ENCODE measurements at places on chromosomes 4 and X.
A peak's percentile ranks its signal among the peaks of the same experiment; 100 is the strongest.

DNA sequence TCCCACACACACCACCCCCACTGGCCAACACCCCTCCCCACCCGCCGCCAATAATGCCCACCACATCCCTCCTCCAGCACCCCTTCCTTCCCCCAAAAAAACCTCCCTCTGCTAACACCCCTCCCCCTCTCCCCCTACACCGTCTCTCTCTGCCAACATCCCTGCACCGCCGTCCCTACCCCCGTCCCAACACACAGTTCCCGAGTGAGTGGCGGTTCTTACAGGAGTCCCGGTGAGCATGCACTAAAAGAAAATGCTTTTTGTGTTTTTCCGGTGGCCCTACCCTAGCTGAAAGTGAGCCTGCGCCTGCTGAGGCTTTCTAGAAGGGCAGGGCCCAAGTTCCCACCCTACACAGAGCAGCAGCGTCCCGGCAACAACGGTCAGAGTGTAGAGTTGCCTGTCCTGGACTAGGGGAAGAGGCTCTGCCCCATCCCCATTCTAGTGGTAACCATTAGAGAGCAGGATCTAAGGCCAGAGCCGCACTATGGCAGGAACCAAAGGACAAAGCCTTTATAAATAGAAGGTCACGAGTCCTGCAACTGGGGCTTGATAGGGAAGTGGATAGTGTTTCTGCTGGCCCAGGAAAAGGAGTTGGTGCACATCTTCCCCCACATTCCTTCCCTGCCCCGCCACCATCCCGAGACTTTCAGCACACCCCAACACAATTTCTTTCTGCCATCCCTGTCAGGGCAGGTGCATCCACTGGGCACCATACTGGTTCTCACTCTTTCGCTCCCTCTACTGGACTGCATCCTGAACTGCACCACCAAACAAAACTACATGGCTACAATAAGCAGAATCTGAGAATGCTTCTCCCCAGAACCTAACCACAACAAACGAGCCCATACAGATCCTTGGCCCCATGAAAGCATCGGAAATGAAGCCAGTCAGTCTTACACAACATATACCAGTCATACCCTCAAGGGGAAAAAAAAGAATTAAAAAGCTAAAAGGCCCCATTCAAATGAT is 78.1 kb upstream of the PAGE3 start:
- DNase-seq = peak; percentile 21
- no peak overlapping the region for H3K4me3 ChIP-seq
- H3K27ac ChIP-seq = no peak overlapping the region
- no peaks in the 10 kb centered on the region for H3K4me1 ChIP-seq
- H3K36me3 ChIP-seq = no peaks in the 10 kb centered on the region

DNA sequence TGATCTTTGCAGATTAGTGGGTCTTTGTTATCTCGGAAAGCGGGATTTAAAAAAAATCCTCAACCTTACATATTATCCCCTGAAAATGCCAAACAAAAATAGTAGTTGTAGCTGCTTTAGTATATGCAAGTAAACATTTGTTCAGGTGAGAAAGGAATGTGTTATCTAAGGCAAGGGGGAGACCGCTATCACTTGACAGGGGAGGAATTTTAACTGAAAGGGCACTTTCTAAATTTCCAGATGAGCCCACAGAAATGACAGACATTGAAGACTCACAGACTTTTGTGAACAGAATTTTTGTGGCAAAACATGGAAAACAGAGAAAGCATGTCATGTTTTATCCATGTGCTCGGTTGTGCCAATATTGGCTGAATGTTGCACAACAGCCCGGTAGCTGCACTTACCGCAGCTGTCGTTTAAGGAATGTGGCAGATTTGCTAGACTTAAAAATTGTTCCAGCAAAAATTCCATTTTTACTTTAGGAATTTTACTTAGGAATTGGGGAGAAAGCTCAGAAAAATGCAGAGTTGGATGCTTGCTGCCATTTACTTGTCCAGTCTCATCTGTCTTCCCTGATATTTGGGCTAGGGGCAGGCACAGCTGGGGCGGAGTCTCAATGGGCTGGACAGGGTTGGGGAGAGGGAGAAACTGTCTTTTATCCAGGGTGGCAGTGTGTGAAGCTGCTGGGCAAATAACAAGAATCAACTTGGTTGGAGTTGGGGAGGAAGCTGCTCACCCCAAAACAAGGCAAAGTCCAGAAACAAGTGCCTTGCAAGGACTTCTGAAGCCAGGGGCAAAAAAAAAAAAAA is 94.6 kb upstream of the RPS6KA3 start:
- no peak overlapping the region for H3K27ac ChIP-seq
- H3K4me3 ChIP-seq = no peak overlapping the region
- no peaks in the 10 kb centered on the region for H3K36me3 ChIP-seq
- no peaks in the 10 kb centered on the region for H3K4me1 ChIP-seq
- no peak for DNase-seq
- H3K27me3 ChIP-seq = no peaks in the 10 kb centered on the region

- no peak overlapping the region for H3K27ac ChIP-seq
- no peak overlapping the region for H3K4me3 ChIP-seq
- H3K27me3 ChIP-seq = no peaks in the 10 kb centered on the region
- no peaks in the 10 kb centered on the region for H3K4me1 ChIP-seq
- H3K36me3 ChIP-seq = no peaks in the 10 kb centered on the region
Observed at GRCh38 chr4:181798536-181798935, 444.7 kb upstream of the TENM3 start.

DNA sequence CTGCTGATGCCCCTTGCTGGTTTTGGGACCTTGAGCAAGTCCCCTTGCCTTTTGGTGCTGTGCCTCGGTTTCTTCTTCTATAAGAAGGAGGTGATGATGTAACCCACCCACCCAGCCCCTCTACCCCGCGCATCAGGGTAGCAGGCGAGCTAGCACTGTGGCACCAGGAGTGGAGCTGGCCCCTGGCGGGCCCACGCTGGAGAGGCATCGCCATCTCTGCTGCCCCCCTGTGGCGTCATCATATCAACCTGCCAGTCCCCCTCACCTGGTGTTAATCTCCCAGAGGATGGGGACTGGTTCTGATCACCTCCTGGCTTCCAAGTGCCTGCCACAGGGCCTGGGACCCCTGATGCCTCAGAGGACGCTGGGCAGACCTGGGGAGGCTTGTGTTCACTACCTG is 6.3 kb upstream of the SORCS2 start:
- no peak overlapping the region for H3K4me3 ChIP-seq
- no peaks in the 10 kb centered on the region for H3K4me1 ChIP-seq
- H3K36me3 ChIP-seq = no peaks in the 10 kb centered on the region
- no peak for DNase-seq

- no peak overlapping the region for H3K4me3 ChIP-seq
- no peaks in the 10 kb centered on the region for H3K36me3 ChIP-seq
- H3K27me3 ChIP-seq = no peaks in the 10 kb centered on the region
- no peak for DNase-seq
- no peaks in the 10 kb centered on the region for H3K4me1 ChIP-seq
- no peak overlapping the region for H3K27ac ChIP-seq
Observed at GRCh38 chrX:1853916-1854315, 239.1 kb downstream of the ASMT start.
